ENCODE measurements at places on chromosomes 2 and 18.

DNA sequence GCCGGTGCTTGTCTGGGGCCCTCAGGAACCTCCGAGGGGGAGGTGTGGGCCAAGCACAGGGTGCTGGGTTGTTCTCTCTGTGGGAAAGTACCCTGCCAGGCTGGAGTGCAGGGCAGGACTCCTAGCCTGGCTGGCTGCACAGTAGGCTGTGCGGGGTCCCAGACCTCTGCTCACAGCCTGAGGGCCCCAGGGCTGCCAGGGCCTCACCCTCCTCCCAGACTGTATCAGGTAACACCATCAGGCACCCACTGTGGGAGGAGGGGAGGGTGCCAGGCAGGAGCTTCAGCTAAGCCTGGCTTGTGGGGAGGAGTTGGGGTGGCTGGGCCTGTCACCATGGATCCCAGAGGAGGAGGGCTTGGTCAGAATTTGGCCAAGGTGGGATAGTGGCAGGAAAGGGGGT, 211.9 kb upstream of the SMAD2 start:
- no peak for DNase-seq

DNA sequence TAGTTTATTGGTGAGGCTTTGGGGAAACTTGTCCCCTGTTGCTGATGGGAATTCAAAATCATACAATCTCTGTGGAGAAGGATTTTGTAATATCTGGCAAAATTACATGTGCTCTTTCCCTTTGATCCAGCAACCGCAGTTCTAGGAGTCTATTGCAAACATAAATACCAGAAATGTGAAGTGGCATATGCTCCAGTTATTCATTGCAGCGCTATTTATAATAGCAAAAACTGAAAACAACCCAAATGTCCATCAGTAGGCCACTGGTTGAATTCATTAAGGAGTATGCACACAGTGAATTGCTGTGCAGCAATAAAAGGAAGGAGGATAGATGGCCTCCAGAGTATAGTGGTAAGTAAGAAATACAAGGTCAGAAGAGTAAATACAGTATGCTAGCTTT, 76.5 kb downstream of the HNRNPLL start:
- no peak for DNase-seq

- no peak for DNase-seq
Measured at GRCh38 chr2:143371616-143372015, 242.4 kb downstream of the ARHGAP15 start.

- no peak for DNase-seq
Measured at GRCh38 chr2:211816754-211817153, 721.8 kb downstream of the ERBB4 start.

DNA sequence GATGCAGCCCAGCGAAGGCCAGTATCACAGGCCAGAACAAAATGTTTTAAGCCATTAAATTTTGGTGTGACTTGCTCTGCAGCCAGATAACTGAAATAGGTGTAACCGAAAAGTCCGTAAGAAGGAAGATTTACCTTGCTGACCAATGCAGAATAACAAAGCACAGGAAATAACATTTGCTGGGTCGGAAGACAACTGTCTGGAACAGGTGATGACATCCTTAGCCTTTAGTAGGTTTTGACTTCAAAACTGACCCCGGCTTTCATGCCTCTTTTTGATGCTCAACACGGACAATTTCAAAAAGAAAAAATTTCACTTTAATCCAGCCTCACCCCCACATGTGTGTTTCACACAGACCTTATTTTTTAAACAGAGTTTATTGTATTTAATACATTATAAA, 93.7 kb downstream of the KCTD1 start:
- no peak for DNase-seq

Measured in stimulated activated CD4-positive, alpha-beta T cell treated with anti-CD3 and anti-CD28 coated beads, TNF-alpha, amount 100 ng/mL, for 4 hours (primary cell).